ENCODE measurements at places on chromosomes 6 and 20.

GRCh38 chr6:52136934-52137467 lies 49.2 kb upstream of the IL17A start:
- DNase-seq, result no peak

DNA sequence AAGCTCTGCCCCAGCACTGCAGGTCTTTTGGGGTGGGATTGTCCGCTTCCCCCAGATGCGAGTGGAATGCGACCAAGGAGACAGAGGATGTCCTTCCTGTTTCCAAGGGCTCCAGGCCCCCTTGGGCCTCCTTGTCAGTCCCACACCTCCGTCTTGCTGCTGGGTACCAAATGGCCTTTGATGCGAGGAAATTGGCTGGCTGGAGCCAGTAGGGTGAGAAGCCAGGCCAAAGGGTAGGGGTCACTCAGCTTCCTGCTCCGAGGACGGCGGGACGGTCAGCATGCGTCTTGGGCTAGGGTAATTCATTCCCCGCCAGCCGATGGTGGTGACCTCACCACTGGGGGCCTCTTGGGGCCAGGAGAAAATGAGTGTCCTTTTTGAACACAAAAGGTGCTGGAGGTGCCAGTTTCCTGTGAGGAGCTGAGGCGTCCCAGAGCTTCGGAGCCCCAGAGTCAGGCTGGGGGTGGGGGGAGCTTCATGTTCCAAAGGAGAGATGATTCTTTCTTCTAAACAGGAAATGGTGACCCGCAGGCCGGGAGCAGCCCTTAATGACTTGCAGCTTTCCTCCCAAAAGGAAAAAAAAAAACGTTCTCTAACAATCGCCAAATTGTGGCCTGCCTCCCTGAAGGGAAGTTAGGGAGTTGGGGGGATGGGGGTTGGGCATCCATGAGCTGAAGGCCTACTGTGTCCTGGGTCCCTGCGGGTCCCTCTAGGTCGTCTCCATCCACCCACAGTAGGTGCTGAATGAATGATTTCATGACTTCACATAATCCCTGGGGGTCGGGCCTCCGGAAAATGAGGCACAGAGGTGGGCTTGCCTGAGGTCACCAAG lies 6.7 kb downstream of the SNAI1 start:
- no peak for DNase-seq

DNA sequence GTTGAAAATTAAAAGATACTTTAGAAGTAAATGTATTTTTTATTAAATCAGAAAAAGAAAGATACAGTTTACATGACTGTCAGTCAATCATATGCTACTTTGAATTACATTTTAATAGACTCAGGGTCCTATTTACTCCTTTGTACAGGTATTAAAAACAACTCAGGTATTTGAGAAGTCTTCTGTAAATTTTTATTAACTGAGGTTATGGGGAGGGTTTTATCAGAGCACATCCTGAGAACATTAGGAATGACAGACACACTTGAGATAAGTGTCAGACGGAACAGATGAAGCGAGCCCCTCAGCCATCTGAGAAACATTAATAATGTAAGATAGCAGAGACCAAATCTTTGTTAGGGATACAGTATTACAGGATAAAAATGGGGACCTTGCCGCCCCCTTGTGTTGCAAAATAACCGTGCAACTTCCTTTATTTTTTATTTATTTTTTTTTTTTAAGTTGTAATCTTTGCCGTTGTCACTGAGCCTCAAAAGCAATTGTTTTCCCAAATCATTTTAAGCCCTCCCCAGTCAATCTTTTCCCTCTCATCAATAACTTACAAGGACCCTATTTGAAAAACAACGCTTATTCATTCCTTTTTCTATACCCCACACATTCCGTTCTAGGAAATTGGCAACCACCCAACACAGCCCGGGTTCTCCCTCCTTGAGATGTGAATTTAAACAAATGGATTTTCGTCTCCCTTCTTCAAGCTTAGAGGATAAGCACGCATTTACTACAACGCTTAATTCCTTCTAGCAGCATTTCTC lies 126.7 kb downstream of the BCAS1 start:
- DNase-seq, result no peak

DNA sequence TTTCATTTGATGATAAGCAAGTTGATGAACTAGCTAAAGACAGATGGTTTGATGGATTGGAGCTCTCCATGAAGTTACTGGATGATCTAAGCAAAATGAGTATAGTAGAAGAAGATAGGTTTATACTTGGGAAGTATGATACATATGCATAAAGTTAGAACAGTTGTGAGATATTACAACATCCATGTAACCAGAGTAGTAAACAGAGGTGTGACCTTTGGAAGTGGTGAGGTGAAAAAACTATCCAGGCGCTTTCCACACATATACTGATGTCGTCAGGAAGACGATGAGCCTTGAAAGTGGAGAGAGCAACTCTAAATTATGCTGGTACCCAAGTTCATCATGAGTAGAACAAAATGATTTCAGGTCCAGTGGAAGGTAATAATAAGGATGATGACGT lies 271.0 kb downstream of the PTPRK start:
- no peak for DNase-seq

DNA sequence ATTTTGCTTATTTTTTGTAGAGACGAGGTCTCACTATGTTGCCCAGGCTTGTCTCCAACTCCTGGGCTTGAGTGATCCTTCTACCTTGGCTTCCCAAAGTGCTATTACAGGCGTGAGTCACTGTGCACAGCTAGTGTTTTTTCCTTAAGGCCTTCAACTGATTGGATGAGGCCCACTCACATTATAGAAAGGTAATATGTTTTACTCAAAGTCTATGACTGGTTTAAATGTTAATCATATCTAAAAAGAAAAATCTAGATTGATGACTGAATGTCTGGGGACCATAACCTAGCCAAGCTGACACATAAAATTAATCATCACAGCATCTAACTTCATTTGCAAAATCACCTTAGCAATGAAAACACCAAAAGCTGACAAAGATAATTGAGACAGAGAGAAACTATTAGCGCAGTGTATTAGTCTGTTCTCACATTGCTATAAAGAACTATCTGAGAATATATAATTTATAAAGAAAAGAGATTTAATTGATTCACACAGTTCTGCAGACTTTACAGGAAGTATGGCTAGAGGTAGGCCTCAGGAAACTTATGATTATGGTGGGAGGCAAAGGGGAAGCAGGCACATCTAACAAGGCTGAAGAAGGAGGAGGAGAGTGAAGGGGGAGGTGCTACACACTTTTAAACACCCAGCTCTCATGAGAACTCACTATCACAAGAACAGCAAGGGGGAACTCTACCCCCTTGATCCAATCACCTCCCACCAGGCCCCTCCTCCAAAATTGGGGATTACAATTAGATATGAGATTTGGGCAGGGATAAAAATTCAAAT lies 66.8 kb upstream of the ARHGAP18 start:
- DNase-seq, result no peak

- no peak for DNase-seq
Observed at GRCh38 chr6:108714101-108714765, 134.0 kb upstream of the ARMC2 start.

DNA sequence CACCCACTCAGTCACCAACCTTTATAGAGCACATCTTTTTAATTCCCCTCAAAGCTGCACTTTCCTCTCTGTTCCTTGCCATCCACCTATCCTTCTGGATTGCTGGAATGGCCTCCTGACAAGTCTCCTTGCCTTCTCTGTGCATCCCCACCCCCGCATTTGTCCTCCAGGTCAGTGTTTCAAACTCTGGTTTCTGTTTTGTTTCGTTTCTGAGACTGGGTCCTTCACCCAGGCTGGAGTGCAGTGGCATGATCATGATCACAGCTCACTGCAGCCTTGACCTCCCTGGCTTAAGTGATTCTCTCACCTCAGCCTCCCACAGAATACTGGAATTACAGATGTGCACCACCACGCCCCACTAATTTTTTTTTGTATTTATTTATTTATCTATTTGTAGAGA lies 96.2 kb downstream of the PLCB1 start:
- DNase-seq, result no peak

DNA sequence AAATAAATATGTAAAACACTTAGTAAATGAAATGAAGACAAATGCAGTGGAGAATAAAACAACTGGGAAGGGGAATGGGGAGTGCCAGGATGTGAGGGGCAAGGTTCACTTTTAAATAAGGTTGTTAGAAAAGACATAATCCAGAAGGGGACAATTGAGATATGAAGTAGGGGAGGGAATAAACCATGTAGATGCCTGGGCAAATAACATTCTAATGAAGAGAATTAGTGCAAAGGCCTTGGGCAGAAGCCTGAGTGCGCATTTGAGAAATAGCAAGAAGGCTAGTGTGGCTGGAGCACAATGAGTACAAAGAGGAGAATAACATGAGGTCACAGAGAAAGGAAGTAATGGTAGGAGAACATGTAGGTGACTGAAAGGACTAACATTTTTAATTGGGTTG lies 2.4 kb downstream of the CEP57L1 start:
- no peak for DNase-seq

GRCh38 chr6:148954934-148955333 lies 208.1 kb downstream of the UST start:
- no peak for DNase-seq

DNA sequence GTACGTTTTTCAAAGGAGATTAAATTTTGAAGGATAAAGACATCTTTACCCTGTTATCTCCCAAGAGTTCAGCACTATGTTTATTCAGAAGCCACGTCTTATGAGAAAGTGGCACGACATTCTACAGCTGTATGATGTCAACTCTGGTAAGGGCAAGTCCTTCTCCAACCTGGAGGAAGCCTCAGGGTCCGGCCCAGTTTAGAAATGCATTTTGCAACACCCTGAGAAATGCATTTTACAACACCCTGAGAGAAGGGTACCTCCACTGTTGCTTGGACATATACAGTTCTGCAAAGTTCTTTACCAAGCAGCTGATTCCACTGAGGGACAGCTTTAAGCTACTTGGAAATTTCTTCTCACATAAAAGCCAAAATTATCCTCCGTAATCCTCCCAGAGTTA lies 17.5 kb downstream of the NAPB start:
- no peak for DNase-seq

DNA sequence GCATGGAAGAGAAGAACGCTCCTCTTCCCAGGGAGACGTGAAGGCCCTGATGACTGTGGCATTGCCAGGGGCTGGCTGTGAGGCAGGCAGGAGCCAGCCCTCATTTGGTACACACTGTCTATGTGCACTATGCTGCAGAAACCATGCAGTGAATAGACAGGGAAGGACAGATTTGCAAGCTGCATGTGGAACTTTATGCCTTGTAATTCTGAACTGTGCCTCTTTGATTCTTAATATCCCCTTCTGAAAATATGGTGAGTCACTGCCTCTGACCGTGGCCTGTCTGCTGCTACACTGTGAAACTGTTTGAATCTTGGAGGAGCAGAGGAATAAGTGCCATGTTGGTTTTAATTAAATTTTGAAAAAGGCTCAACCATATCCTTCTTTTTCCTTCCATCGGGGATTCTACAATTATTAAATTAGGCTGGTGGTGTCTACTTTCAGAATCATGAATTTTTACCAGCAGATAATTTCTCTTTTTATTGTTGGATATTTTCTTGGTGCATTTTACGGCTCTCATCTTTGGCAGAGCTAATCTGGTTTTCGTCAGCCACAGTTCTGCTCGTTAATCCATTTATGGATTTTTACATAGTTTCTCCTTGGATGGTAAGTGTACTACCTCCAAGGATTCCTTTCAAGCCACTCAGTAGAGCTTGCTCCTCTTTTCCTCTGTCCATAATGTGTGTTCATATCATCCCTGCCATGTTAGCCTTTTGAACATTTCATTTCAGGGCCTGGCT lies 301.0 kb upstream of the SLC35B3 start:
- no peak for DNase-seq

DNA sequence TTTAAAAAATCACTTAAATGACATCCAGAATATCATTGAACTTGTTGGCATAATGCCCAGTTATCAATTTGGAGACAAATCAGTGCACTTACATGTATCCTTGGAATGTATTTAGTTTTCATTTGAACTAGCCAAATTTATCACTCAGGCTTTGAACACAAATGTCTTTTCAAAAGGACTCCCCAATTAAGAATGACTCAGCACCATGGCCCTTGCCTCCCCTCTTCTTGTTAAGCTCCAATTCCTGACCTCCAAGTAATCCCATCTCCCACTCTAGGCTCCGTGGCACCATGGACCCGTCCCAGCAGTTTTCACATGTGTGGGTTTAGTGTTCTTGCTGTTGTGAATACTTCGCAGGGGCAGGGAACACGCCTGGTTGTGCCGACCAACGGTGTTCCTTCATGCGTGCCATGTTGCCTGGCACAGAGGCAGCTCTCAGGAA lies 2.7 kb downstream of the AKAP12 start:
- DNase-seq, result no peak

DNA sequence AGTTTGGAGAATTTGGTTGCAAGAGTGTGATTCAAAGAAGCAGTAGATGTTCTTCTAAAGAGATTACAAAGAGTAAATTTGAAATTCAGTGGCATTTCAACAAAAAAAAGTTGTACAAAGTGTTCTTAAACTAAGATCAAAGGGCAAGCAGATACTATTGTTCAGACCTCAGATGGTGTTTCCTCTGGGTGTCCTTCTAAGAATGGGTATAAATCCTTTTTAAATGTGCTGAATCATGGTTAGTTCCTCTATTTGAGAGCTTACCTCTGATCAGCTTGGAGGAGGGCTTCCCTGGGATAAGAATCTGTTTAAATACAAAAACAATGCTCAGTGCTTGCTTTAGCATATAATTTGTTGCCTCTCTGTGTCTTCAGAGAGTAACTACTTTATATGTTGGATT lies 6.3 kb downstream of the BMP6 start:
- DNase-seq, result no peak

- DNase-seq, result no peak
Observed at GRCh38 chr6:53868626-53869025, 73.8 kb downstream of the LRRC1 start.

DNA sequence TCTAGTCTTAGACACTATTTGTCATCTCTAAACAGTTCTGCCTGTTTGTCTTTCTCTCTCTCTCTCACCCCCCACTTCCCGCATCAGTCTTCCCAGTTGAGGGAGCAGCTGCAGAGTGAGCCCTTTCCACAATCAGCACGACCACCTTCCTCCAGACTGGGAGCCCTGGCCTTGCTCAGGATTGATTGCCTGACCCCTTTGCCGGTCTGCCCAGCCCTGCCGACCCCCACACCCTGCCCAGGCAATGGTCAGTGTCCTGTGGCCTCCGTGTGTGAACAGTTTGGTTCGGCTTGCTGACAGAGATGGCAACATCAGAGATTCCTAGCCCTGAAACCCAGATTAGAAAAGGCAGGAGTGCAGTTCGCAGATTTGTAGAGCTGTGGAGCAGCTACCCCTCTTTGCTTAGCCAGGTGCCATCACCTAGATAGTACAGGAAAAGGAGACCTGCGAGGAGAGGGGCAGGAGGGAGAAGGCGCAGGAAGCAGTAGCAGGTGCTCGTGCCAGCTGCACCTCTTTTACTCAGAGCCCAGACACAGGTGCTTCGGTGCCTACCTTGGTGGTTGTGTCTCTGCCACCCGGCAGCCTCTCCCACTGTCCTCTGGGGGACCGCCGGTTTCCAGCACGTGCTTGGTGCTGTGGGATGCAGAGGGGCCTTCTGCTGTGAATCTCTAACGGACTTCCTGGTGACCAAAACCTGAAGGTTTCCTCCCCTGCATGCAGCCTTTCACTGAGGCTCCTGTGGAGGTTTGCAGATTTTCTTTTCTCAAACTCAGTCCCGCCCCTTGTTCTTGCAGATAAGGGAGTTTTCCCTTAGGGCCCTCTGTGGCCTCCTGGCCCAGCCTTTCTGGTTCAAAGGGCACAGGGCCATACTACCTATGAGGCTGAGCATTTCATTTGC lies 92.4 kb downstream of the SCML4 start:
- DNase-seq, result no peak
